ENCODE measurements at places on chromosomes 2 and 18.

DNA sequence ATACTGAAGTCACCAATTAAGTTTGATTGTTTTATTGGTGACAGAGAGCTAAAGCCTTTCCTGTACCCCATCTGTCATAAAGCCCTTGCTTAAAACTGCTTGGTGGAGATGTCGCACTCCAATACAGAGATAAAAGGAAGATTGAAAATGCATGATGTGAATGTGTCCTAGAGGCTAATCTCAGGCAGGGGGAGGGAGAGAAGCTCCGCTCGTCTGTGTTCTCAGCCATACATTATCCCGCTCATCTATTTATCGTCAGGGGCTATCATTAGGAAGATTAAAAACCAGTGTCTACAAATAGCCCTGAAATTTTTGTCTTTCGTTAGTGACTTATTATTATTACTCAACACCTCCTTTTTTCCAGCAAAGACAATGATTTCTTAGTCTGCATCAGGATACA lies 110.3 kb downstream of the CMPK2 start:
- no peak for DNase-seq

- no peak for DNase-seq
These were observed 3.0 kb upstream of the ASB1 start for GRCh38 chr2:238423561-238424312.

DNA sequence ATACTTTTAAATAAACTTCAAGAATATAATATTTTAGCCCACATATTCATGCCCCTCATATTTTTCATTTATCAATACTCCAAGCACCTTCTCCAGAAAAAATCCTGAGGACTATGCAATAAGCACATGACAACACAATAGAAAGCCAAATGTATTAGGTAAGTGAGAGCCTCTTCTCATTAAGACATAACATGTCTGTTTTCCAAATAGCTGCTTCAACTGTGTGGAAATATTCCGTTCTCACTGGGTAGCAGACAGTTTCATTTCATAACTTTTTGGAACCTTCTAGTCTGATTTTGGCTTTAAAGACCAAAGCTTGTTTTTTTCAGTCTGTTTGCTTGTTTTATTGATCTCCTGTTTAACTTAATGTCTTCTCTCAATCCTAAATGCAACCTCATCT lies 137.8 kb downstream of the PIK3C3 start:
- DNase-seq: no peak

GRCh38 chr2:68414876-68415275 lies 49.8 kb downstream of the PLEK start:
- DNase-seq: no peak

DNA sequence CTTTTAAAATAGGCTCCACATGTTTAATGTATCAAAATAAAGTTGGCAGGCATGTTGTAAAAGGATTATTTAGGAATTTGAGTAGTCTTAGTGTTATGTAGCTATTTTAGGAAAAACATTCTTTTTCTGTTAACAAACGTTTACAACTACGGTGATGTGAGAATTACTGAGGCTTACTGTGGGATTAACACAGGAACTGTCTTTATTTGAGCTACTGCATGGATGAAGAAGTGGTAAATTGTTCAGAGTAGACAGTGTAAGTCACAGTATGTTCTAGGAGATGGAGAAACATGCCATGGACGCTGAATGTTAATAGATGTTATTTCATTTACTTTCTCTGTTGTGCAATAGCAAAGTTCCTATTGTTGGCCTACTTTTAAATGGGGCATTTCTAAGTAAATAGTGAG lies 1.6 kb downstream of the PPM1B start:
- no peak for DNase-seq

- DNase-seq: no peak
These were observed 1108.7 kb upstream of the TMEFF2 start for GRCh38 chr2:193303464-193303863.

- no peak for DNase-seq
These were observed 1272.8 kb downstream of the SUCLG1 start for GRCh38 chr2:83186105-83186760.

- no peak for DNase-seq
These were observed 31.8 kb upstream of the DLX1 start for GRCh38 chr2:172053486-172053885.

DNA sequence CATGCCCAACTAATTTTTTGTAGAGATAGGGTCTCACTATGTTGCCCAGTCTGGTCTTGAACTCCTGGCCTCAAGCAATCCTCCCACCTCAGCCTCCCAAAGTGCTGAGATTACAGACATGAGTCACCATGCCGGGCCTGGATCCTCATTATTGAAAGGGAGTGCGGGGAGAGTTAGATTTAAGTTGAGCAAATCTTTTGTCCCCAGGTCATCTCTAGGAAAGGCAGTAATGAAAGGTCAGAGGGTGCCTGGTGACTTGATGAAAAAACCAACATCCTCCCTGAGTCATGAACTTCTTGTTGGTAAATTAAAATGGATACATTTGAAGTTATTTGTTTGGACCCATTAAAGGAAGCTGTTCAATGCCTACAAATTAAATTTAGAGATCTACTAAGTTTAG lies 25.1 kb downstream of the STAT4 start:
- DNase-seq: no peak

- DNase-seq: no peak
These were observed 98.7 kb downstream of the FEZ2 start for GRCh38 chr2:36499128-36499820.

- DNase-seq: no peak
These were observed 139.9 kb downstream of the MYT1L start for GRCh38 chr2:2191110-2191707.

GRCh38 chr18:32937597-32937996 lies 164.8 kb upstream of the KLHL14 start:
- no peak for DNase-seq

- no peak for DNase-seq
These were observed 1567.5 kb upstream of the LRRTM1 start for GRCh38 chr2:81872006-81872405.

GRCh38 chr18:57957210-57957609 lies 86.8 kb upstream of the NEDD4L start:
- DNase-seq: no peak

GRCh38 chr2:72222829-72223564 lies 75.3 kb upstream of the CYP26B1 start:
- no peak for DNase-seq

- no peak for DNase-seq
These were observed 176.1 kb upstream of the KLF7 start for GRCh38 chr2:207341804-207342203.

DNA sequence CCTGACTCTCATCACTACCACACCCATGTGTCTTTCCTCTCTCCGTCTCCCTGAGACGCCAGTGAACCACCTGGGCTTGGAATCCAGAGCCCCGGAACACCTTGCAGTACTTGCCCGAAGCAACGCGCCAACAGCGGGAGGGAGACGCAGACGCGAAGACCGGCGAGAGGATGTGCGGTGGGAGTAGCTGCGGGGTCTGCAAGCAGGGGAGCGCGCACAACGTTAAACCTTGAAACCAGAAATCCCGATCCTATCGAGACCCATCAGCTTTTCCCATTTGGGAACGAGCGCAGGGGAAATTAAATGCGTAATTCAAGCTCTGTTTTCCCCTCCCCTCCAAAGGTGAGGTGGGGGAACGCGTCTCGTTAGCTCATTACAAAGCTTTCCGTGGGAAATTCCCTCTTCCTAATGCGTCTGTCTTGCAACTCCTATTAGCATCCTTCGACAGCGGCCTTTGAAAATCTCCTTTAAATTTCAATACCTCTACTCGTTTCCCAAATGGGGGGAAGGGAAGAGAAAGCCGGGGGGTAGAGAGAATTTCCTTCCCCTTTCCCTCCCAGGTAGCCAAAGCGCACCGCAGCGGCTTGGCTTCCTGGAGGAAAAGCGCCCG lies 421 bp upstream of the CNTNAP5 start:
- DNase-seq: no peak

- no peak for DNase-seq
These were observed 45.1 kb upstream of the LRP1B start for GRCh38 chr2:142175813-142176338.
